Suppressor macrophage (primary cell): ENCODE measurements at places on chromosomes 7 and 10.

- no peak for DNase-seq
Measured at GRCh38 chr10:132058793-132059759, 6.7 kb upstream of the JAKMIP3 start.

- DNase-seq, result no peak
Measured at GRCh38 chr7:47763063-47763974, 181.4 kb upstream of the TNS3 start.

DNA sequence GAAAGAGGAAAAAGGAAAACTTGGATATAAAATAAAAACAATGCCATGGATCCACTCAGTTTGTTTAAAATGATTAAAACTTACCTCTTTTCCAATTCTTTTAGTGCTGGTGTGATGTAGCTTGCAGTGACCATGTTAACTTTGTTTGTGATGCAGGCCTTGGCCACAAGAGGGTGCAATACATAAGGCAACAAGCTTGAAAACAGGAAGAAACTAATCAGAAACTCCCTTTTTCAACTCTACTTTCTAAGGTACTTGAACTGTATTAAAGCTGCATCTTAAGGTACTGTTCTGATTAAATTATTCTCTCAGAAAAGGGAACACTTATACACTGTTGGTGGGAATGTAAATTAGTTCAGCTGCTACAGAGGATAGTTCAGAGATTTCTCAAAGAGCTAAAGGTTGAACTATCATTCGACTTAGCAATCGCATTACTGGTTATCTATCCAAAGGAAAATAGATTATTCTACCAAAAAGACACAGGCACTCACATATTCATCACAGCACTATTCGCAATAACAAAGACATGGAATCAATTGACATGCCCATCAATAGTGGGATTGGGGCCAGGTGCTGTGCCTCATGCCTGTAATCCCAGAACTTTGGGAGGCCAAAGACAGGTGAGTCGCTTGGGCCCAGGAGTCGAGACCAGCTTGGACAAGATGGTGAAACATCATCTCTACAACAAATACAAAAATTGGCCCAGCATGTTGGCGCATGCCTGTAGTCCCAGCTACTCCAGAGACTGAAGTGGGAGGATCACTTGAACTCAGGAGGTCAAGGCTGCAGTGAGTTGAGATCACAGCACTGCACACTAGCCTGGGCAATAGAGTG is 50.9 kb downstream of the AASS start:
- DNase-seq, result peak; percentile 84

DNA sequence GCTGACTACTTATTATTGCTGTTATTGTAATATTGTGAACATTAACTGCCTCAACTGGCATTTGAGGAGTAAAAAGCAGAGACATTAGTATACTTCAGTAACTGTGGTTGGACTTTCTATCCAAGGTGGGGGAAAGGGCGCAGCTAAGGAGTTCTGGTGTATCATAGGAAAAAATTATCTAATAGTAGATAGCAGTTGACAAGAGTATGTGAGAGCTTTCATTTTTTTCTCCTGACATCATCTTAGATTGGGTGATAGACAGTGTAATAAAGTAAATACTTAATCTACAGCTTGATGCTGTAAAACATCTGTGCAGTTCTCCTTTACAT is 68.9 kb downstream of the PHTF2 start:
- no peak for DNase-seq

DNA sequence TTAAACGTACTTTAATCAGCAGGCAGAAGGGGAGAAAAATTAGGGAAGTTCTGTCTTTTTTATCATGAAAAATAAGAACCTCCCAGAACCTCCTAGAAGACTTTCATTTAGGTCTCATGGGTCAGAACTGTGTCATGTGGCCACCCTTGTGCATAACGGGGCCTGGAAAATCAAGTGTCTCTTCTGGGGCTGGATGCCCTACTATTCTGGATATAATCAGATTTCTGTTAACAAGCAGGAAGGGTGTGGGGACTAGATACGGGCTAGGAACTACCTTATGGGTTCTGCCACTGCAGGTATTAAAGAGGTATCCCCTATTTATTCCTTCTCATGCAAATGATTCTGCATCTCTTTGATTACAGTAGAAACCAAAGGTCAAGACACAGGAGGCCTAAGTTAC is 14.1 kb downstream of the LANCL2 start:
- DNase-seq, result no peak

DNA sequence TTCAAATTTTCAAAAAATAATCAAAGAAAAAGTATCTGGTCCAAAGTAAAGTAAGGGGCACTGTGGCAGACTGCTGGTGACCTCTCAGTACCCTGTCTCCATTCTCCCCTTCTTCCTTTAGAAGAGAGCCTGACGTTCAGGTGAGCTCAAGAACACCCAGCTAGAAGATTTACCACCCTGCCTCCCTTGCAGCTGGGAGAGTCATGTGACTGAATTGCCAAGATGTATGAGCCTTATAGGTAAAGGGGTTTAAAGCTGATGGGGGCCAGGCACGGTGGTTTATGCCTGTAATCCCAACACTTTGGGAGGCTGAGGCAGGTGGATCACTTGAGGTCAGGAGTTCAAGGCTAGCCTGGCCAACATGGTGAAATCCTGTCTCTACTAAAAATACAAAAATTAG is 86.3 kb upstream of the NANOS1 start:
- no peak for DNase-seq

DNA sequence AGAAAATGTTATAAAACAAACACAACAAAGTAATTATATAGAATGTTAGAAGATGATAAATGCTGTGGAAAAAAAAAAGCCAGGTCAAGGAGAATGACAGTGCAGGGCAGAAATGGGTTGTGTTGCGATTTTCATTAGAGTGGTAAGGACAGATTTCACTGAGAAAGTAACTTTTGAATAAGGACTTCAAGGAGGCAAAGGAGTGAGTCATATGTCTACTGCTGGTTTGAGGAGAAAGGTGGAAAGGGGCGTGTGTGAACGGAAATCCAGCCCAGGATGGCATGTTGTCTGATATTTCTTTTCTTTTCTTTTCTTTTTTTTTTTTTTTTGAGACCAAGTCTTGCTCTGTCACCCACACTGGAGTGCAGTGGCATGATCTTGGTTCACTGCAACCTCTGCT is 12.3 kb upstream of the DLD start:
- no peak for DNase-seq

- DNase-seq, result no peak
Measured at GRCh38 chr10:84820596-84820995, 492.2 kb downstream of the CCSER2 start.

DNA sequence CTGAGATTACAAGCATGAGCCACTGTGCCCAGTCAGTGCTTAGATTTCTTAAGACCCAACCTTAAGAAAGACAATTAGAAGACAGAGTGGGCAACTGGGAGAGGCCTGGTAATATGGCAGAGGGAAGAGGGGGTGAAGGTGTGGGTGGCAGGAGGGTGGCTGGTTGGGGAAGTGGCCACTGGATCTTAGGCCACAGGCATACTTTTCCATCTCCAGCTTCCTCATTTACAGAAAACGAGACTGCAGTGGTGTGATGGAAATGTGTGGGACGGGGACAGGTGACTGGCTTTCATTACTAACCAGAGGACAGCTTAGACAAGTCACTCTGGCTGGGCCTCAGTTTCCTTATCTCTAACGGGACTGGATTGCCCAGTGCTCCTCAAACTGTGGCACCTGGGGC is 1.0 kb upstream of the FFAR4 start:
- DNase-seq, result peak; percentile 78

DNA sequence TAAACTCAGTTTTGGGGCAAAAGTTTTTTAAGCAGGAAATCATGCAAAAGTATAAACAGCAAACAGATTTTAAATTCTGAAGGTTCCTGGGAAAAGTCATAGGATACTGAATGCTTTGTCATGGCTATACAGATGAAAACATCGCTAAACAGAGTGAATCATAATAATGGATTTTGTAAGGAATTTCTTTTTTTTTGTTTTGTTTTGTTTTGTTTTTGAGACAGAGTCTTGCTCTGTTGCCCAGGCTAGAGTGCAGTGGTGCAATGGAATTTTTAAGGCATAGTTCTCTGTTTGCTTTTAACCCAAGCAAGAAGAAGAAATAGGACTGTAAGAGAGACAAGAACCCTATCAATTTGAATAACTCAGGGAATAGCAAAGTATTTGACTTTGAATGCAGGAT is 285.3 kb downstream of the NRG3 start:
- no peak for DNase-seq

DNA sequence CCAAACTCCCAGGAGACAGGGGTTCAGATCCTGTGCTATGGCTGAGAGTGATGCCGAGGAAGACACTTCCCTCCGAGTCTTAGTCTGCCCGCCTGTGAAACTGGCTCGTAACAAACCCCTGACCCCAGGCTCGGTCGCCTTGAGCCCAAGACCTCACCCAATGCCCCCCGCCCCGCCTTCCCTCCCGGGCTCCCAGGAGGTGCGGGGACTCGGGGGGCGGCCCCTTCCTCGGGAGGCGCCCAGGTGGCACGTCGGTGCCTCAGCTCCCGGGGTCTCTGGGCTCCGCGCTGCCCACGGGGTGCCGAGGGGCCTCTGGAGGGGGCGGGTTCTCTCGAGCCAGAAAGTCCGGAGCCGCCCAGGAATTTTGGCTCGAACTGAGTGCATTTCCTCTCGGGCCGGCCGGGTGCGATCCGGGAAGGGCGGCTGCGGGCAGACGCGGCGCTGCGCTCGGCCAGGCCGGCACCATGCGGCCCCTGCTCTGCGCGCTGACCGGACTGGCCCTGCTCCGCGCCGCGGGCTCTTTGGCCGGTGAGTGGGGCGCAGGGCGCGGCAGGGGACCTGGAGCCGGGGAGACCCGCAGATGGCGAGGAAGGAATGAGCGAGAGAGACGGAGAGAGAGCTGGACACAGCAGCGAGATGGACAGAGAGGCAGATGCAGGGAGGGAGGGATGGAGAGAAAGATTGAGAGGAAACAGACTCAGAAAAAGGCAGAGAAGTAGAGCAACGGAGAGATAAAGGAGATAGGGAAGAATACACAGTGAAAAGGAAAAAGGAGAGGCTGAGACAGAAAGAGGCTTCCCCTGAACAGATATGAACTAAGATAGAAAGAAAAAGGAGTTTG is at the start of gene PLAC9:
Gene PLAC9, plus strand, starts transcription at position 432 of the 841 bp plus-strand sequence. Its CDS starts 33 bp downstream, at position 465.
- no peak for DNase-seq

- DNase-seq, result peak; percentile 32
Measured at GRCh38 chr7:22452142-22452959, 47.6 kb downstream of the STEAP1B start.

DNA sequence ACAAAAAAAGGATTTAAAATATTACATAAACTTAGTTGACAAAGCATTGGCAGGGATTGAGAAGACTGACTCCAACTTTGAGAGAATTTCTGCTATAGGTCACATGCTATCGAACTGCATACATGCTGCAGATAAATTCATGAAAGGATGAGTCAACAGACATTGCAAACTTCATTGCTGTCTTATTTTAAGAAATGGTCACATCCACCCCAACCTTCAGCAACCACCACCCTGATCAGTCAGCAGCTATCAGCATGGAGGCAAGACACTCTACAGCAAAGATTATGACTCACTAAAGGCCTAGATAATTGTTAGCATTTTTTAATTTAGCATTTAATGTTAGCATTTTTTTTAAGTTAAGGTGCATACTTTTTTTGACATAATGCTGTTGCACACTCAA is 73.6 kb downstream of the AGK start:
- DNase-seq, result no peak

GRCh38 chr7:92763636-92764423 is 72.5 kb downstream of the CDK6 start:
- DNase-seq, result peak; percentile 58

- DNase-seq, result peak; percentile 23
Measured at GRCh38 chr7:150357270-150357669, 11.4 kb upstream of the REPIN1 start.

- no peak for DNase-seq
Measured at GRCh38 chr10:15096661-15097010, 519 bp upstream of the RPP38 start.

- peak; percentile 84 for DNase-seq
Measured at GRCh38 chr7:1029637-1030443, 14.5 kb upstream of the GPR146 start.

DNA sequence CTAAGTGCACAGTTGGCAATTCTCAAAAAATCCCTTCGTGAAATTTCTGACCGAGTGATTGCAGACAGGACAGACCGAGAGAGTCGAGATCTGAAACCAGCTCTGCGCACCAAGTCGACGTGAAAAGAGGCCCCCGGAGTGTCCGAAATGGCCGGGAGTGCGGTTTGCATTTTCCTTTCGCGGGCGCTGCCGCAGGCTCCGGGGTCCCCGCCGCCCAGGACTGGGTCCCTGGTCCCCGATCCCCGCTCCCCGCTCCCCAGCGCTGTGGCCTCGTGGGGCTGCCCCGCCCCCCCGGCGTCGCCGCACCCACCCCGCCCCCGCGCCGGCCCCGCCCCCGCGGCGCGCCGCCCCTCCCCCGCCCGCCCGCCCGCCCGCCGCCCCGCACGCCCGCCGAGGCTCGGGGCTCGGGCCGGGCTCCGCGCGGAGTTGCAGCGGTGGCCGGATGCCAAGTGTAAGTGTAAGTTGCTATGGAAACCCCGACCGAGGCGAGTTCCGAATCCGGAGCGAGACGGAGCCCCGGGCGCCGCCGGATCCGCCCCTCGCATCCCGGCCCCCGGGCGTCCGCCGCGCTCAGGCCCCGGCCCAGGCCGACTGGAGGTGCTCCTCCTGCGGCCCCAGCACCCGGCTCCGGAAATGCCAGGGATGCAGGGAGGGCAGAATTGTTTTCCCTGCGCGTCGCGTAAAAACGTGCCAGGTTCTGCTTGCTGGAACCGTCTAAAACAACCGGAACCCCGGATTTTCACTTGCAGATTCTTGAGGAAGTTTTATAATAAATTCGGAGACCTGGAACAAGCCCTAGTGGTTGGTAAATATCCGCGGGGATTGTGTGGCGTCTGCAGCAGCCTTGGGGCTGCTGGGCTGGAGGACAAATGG is 4.6 kb downstream of the BMI1 start:
- DNase-seq, result peak; percentile 57

DNA sequence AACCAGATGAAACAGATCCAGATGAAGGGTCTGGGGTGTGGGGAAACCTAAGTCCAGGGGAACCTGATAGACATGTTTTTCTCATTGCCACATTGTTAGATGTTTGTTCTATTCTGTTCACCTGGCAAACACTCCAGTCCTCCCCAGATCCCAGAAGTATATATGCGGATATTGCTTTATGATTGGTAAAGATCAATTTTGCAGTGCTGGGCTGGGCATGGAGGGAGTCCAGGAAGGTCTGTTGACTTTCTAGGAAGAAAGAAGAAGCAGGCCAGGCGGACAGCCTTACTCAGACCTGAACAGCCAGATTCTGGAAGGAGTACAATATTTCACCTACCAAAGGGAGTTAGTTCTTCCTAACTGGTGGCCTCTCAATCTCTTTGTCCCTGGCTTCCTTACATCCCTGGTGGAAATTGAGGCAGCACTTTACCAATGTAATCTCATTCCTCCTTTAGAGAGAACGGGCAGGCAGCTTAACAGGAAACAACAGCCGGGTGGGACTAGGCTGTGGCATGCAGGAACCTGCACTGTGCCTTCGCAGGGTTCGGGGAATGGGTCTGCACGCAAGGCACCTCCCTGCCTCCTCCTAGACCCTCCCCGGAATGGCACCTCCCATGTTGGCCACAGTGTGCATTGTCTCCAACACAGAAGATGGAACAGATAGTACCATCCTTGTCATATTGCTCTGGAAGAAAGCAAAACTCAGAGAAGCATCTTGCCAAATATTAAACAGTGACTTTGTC is 930 bp downstream of the GIMAP6 start:
- peak; percentile 3 for DNase-seq
